ENCODE measurements at places on chromosomes 5 and 9.
A peak's percentile ranks its signal among the peaks of the same experiment; 100 is the strongest.

DNA sequence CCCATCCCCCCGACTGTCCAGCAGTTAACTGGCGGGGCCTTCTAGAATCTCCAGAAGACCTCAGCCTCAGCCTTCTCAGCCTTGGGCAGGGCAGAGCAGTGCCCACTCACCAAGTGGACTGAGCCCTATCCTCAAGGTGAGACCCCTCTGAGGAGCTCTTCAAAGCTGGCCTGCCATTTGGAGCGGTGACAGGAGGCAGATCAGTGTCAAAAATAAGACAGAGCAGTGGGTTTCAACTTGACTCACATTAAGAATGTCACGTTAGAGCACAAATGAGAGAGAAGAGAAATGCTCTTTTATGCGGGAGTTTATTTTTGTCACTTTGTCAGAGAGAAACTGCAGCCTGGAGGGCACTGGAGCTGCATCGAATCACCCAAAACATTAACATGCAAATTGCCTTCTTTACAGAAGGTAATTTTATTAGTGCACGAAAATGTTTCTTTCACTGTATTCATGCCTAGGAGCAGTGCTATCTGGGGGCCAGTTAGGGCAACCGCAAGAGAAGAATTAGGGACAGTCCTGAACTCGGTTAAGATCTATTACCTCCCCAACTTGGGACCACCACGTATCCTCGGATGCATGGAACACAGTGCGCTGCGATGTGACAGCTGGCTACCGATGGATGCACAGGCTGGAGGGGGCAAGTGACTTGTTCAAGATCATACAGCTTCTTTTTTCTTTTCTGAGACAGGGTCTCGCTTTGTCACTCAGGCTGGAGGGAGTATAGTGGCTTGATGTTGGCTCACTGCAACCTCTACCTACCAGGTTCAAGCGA lies 188.5 kb downstream of the DAB2IP start:
- no peak for DNase-seq

DNA sequence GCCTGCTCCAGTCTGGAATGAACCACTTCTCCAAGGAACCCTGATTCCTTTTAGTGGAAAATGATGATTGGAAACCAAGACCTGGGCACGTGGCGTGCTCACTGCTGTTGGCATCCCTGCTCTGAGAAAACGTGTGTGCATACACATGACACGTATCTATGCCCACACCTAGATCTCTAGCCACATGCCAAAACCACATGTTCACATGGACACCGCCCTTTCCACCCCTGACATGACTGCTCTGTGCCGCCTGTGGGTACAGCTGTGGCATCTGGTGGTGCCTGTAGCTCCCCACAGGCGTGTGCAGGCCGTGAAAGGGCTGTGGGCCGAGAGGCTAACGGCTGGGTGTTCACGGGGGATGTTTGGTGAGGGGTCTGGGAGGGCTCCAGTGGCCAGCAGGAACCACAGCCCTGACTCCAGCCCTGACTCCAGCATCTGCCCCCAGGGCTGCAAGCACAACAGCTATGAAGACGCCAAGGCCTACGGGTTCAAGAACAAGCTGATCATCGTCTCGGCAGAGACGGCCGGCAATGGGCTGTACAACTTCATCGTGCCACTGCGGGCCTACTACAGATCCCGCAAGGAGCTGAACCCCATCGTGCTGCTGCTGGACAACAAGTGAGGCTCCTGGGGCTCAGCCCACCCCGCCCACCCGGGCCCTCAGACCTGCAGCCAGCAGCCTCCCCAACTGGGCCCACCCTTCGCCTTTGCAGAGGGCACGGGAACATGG lies 75.1 kb downstream of the KCNT1 start:
- no peak for DNase-seq

- no peak for DNase-seq
Observed at GRCh38 chr9:4349816-4350418, 50.0 kb upstream of the GLIS3 start.

GRCh38 chr9:113955076-113955752 lies 79.1 kb downstream of the ZNF618 start:
- no peak for DNase-seq

- peak; percentile 7 for DNase-seq
Observed at GRCh38 chr5:34499001-34499734, 157.0 kb upstream of the RAI14 start.

- no peak for DNase-seq
Observed at GRCh38 chr5:112257976-112258375, 161.1 kb downstream of the EPB41L4A start.

DNA sequence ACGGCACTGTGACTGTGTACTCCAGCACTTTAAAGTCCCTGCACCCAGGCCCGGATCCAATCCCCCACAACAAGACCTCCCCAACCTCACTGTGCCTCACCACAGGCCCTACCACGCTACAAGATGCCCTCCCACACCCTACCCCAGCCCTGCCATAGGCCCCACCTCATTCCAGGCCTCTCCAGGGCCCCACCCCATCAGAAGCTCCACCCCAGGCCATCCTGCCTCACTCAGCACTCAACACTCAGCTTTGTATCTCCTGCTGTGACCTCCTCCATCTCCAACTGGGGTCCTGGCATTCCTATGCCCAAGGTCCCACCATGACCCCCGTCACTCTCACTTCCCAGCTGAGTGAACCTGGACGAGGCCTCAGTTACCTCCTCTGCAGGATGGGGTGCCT lies 38.8 kb downstream of the BARX1 start:
- no peak for DNase-seq

DNA sequence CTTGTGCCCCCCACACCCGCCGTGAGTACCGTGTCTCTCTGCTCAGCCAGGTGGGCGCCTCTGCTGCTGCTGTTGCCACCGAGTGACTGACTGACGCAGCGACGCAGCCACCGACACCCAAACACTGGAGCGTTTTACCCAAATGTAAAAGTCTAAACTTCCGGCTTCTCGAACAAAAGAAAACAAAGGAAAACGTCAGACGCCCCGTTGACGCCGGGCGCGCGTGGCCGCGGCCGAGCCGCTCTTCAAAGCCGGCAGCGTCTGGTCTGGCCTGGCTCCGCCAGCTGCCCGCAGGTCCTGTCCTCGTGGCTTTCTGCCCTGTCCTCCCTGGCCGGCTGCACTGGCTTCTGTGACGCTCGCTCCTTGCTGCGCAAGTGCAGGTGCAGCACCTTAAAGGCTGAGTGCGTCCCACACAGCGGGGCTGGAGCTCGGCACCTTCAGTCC lies 41.4 kb upstream of the CLPTM1L start:
- peak; percentile 27 for DNase-seq

DNA sequence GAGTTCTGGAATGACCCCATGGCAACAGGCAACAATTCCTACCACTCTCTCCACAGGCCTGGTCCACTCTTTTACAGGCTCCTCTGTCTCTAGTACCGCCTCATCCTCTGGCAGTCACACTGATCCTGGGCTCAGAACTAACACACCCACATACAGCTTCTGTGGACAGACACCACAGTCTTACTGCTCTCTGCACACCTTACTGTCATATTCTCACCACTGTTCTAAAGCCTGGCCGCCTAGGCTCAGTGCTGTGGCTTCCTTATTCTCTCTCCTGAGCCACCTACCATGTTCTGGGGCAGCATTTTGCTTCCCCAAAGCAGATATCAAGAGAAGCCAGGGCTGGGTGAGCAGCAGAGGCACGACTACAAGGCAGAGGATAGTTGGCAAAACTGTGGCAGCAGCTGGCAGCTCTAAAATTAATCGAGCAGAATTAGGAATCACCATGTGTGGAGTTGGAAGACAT lies 14.8 kb downstream of the REEP5 start:
- no peak for DNase-seq

DNA sequence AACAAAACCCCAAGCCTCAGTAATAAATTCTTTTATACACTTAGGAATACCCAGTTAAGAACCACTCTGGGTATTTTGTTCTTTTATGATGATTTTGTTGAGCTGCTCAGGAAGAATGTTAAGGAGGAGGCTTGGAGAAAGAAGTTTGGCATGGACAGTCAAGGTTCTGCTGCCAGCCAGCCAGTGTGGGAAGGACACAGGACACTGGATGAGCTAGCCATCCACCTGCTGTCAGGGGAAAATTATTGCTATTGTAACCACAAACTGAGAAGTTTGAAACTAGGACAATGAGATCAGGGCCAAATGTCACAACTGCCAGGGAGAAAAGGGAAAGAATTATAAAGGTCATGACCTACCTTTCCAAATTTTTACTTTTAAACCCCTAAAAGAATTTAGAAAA lies 25.9 kb upstream of the ADAMTSL1 start:
- no peak for DNase-seq

DNA sequence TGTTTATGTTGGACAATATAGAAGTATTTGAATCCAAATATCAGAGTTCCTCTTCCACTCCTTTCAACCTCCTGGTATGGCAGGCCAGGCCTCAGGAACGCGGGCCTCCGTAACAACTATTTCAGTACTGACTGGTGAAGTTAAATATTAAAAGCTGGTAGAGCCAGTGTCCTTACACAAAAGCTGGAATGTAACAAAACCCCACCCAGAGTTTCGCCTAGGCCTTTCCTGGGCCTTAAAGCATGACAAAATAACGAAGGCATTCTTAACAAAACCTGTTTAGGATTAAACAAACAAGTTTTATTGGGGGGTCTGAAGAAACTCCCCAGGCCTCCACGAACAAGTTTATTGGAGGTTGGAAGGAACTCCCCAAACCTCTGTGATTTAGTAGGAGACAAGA lies 61.6 kb upstream of the GNE start:
- DNase-seq: no peak

- no peak for DNase-seq
Observed at GRCh38 chr5:138949988-138950387, 74.9 kb upstream of the LRRTM2 start.

- no peak for DNase-seq
Observed at GRCh38 chr5:141521244-141521781, 32.4 kb downstream of the PCDHGC5 start.

DNA sequence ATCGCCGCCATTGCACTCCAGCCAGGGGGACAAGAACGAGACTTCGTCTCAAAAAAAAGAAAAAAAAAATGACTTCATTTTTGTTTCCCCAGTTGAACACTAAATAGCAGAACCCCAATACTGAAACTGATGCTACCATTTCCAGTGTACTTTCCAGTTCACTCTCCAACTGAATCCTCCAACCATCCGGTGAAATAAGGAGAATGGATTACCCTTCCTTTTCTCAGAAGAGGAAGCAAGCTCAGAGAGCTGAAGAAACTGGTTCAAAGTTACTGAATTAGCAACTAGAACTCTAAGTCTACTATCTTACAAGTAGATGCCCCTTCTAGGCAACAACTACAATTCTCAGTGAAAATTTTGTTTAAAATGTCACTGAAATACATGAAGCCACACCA lies 3.9 kb downstream of the FAM13B start:
- DNase-seq: no peak

DNA sequence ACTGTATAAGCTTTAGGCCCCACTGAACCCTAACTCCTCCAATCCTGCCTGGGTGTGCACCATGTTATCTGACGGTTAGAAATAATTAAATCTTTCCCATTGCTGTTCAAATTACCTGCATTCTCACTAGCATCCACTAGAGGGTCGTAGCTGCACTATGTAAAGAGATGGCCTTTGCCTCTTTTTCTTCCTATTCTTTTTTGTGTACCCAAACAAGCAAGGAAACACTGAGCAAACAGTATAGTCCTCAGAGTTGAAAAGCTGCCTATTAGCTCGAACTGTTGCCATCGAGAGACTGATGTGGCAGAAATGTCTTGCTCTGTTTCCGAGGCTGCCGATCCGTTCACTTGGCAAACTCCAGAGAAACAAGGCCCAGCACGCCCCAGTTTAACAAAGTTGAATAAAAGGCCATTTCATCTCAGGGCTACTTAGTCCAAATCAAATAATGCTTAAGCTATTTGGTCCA lies 163.8 kb upstream of the TRPM3 start:
- peak; percentile 8 for DNase-seq

DNA sequence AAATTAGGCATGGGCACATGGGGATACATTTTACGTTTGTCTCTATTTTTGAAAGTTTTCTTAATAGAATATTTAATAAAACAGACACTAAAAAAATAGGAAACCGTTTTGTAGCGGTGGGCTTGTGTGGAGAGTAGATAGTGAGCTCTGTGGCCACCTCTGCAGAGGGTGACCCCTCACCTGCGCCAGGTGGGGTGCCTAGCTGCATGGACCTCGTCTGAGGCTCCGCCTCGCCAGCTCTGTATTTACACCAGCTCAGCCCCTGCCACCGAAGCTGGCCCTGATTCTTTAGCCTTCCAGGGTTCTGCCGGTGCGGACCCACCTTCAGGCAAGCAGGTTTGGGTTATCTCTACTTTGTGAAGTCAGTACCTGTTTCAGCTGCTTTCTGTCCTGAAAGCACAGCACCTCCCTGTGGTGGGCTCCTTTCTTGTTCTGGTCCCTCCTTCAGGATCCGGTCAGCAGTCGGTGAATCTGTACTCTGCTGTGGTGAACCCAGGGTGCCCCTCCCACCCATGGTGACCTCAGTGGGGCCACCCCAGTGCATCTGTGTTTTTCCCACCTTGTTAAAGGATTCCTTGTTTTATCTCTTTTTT lies 105.2 kb upstream of the CACNA1B start:
- no peak for DNase-seq

GRCh38 chr5:149776361-149777305 lies 46.5 kb downstream of the PPARGC1B start:
- DNase-seq: no peak

GRCh38 chr9:22683700-22684075 lies 237.1 kb downstream of the DMRTA1 start:
- DNase-seq: no peak

DNA sequence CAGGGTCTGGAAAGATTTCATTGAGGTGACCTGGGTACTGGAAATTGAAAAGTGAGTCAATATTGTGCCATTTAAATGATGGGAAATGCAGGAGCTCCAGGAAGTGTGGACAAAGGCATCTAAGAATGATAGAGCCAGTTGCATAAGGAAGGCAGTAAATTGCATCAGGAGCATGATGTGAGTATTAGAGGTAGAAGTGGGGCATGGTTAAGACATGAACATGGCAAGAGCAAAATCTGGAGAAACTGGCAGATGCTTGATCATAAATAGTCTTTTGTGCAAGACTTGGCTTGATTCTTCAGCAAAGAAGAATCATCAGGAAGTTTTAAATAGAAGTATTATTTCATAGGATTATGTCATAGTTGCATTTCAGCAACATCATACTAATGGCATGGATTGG lies 157.4 kb upstream of the PUM3 start:
- DNase-seq: no peak

GRCh38 chr9:117815315-117815714 lies 111.1 kb downstream of the TLR4 start:
- DNase-seq: no peak

DNA sequence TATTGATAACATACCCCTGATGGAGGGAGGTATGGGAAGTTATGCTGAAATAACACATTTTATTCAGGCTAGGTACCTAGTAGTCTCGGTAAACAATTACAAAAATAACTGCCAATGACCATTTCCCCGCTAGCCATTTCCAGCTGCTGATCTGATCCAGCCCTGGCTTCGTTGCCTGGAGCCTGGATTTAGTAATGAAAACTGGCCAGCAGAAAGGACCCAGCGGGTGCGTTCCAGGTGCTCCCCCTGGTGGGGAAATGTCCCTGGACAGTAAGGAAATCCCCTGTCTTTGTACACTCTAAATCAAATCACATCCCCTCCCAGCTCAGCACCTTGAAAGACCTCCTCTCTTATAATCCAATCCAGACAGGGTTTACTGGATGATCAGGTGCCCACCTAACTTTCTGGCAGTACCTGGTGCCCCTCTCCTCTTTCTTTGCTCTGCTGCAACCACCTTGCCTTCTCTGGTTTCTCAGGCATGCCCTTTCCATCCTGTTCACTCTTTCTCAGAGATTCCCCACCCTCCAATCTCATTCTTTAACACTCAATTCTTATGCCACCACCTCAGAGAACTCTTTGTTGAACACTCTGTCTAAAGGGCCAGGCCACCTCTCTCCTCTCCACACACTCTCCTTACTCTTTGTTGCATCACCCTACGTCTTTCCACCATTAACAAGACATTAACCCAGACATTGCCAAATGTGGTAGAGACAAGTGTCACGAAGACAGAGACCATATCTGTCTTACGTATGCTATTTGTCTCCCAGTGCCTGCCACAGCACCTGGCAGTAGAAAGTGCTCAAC lies 50.1 kb upstream of the SMAD5 start:
- DNase-seq: peak; percentile 23
